ENCODE measurements at places on chromosomes 7 and 10. TPM values are rescaled to one million over a fixed set of nuclear protein-coding genes. Genes with fewer than 3 reads are reported as not detected.

DNA sequence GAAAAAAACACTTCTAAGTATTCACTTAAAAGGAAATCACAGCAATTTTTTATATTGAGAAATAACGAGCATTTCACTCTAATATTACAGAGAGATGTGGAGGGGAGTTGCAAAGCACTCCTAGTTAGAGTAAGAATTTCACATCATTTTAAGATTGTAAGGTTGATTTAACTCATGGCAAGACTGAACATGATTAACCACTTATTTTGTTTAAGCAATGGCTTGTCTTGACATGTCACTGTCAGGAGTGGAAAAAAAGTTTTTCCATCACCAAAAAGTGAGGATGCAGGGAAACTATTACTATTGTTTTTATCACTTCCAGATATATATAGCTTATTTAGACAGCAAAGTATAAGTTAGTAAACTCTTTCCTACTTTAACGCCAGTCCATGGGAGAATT lies 27.1 kb downstream of the CD36 start:
- DNase-seq: no peak

DNA sequence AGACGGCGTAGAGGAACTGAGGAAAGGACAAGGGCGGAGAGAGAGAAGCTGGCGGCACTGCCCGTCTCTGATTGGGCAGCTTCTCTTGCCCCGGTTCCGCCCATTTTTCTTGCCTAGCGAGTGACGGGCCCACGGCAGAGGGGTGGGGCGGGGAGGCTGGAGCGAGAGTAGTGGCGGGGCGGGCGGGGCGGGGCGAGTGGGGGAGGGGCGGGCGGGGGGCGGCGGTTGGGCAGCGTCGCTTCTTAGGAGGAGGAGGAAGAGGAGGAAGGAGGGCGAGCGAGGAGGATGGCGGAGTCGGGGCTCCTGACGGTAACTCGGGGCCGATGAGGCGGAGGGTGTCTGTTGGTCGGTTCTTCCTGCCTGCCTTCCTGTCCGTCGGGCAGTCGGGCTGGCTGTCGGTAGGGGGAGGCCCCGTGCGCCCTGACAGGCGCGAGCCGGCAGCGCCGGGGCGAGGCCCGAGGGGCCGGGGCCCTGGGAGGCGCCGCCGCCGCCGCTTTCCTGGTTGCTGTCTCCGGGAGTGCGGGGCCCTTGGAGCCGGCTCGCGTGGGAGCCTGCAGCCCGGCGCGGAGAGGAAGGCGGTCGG lies at the start of gene SHOC2:
TSS of gene SHOC2 (plus strand) at position 256 of the 583 bp plus-strand sequence. CDS start 44,755 bp downstream, outside the sequence.
- no peak for DNase-seq

DNA sequence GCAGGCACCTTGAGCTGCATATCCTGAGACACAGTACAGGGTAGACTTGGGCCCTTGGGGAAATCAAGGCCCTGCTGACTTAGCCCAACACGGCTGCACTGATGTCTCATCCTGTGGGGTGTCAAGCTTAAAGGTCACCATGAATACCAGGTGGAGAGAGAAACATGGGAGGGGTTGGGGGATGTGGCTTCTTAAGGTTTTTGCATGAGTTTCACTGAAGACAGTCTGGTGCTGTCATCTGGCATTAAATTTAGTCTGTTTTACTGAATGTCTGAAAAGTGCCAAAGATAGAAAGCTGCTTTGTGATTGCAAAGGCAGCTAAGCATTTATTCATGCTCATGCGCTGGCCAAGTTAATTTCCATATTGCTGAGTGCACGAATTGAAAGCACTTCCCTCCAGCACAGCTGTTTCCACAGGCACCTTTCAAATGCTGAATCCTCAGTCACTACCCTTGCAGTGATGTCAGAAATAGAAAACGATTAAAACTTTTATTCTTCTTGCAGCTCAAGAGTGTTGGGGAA lies 102.1 kb downstream of the OSBPL3 start:
- DNase-seq: no peak

DNA sequence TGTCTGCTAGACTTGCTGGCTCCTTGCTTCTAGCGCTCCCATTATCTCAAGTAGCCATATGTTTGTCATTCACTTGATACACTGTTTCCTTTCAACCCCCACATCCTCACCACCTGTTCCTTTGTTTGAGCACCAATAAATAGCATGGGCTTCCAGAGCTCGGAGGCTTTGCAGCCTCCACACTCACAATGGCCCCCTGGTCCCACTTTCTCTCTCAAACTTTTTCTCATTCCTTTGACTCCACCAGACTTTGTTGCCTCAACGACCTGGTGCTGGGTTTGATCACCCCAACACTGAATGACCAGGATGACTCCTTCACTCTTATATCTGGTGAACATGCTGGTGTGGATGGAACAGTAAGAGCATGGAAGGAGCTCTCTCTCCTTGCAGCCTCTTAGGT lies 114.5 kb upstream of the TRIM24 start:
- no peak for DNase-seq

DNA sequence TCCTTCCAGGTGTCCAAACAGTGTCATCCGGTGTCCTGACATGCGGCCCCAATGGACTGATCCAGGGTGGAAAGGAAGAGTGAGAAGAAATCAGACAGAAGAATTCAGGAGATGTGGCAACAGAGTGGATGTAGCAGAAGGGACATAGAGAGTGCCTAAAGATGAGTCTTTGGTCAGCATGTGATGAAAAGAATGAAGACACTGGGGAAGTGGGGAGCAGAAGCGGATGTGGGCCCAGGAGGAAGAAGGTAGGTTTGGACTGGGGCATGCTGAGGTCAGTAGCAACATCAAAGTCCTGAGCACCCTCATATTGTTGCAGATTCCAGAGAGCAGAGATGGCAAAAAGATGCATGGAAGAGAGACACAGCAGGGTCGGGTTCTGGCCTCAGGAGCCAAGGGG lies 71.8 kb upstream of the STEAP1B start:
- no peak for DNase-seq

DNA sequence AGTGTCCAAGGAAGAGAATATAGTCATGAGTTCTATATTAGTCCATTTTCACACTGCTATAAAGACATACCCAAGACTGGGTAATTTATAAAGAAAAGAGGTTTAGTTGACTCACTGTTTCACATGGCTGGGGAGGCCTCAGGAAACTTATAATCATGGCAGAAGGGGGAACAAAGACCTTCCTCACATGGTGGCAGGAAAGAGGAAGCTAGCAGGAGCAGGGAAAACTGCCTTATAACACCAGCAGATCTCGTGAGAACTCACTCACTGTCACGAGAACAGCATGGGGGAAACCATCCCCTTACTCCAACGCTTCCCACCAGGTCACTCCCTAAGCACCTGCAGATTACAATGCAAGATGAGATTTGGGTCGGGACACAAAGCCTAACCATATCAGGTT lies 139.0 kb upstream of the ZNF438 start:
- DNase-seq: no peak

DNA sequence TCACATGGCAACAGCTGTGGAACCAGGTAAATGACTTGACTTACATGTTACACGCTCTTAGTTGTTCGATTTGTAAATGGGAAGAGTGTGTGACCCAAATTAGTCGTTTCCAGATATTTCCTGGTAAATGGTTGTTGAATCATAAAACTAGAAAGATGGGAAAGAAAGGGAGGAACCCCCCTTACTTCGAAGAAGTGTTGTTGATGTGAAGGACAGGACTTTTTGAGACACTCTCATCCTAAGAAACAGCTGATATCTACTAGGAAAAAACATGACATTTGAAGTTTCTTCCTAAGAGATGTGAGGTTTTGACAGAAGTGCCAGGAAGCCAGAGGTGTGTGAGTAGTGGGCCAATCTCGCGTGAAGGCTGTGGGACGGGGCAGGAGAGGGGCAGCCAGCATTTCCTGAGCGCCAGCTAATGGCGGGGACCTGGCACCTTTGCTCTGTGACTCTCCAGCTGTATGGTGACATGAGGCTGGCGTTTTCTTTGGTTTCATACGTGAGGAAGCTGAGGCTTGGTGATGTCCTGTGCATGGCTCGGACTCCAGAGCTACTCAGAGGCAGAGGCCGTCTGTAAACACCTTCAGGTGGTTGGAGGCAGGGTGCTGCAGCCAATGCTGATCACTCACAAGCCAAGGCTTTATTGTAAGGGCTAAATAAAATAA lies 53.7 kb downstream of the IKZF1 start:
- DNase-seq: no peak

DNA sequence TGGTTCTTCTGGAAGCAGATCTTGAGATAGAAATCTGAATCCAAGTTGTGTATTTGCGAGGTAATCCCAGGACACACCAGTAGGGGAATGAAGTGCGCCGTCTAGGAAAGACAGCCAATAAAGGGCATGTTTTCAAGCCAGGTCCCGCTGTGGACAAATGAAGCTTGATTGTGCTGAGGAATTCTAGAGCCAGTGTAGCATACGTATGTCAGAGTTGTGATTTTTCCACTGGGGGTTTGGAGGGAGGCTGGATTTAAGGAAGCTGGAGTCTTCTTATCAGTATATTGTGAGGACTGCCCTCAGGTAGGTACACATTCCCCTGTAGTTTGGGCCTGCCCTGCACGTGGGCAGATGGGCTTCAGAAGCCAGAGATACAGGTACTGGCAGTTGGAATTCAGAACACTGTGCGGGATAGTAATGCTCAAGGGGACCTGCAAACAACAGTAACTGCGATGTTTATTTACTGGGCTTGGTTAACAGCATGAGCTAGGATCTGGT lies 50.9 kb downstream of the GALNT11 start:
- DNase-seq: no peak

DNA sequence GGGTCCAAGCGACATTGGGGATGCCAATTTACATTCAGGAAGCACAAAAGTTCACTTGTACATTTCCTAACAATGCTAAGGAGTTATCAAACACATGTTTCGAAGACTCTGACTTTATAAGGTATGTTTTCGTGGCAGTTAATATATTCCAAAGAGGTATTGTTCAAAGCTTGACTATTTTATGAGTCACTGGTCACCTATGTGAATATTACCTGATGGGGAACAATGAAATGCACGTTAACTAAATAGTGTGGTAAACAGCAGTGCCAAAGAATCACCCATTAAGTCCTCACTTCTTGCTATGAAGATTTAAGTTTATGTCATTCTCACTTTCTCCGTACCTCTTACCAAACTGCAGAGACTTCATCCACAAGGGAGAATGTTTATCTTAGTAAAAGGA lies 550.2 kb downstream of the SORCS1 start:
- DNase-seq: no peak

GRCh38 chr10:99926925-99927720 lies 82.6 kb downstream of the DNMBP start:
- peak; percentile 66 for DNase-seq

GRCh38 chr10:12629767-12630165 lies 280.4 kb downstream of the CAMK1D start:
- no peak for DNase-seq

DNA sequence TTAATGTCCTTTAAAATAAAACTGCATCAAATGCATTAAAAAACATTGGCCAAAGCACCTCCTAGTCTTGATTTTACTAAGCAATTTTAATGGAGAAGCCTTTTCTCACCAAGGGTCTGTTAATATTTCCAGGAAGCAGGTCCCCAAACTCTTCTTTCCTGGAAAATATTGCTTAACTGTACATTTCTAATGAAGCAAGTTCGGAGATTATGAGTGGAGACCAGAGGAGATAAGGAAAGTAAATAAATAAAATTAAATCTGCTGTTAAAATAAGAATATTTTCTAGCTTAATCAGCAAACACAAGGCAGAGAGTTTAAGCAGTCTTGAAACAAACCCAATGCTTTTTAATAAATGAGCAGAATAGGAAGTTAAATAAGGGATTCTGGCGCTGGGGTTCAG lies 322.4 kb downstream of the PTEN start:
- DNase-seq: no peak

GRCh38 chr10:31635415-31636065 lies 293.1 kb downstream of the ARHGAP12 start:
- peak; percentile 38 for DNase-seq

DNA sequence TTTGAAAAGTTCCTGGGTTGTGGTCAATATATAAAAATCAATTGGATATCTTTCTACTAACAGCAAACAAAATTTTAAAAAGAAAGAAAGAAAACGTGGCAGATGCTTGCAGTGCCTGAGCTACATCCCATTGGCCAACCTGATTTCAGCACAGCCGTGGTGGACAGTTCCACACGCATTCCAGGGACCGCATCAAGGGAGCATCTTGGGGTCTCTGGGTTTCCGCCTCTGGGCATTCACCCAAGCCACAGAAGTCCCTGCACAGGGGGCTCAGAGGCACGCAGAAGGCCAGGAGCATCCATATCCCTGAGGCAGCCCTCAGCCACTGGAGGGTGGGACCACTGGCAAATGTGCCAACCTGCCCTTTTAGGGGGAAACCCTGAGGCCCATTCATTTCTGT lies 254.5 kb upstream of the RNF32 start:
- DNase-seq: no peak

- no peak for DNase-seq
Observed at GRCh38 chr7:110804501-110804900, 286.4 kb upstream of the LRRN3 start.

The PON2 gene
- total RNA-seq: 210 TPM

The ENTPD1 gene
- 2.5 TPM for total RNA-seq

The SRGN gene
- total RNA-seq: 182 TPM

The CPA2 gene
- total RNA-seq: not detected

The NPSR1 gene
- not detected for total RNA-seq

The SLC26A3 gene
- not detected for total RNA-seq

The SPDYE2B gene
- not detected for total RNA-seq

The NKX6-2 gene
- not detected for total RNA-seq

The GRID1 gene
- 5.2 TPM for total RNA-seq

The CCDC146 gene
- 1.2 TPM for total RNA-seq

Measured in A172 (cell line).